ENCODE measurements at places on chromosomes 13 and 19.
A peak's percentile ranks its signal among the peaks of the same experiment; 100 is the strongest.

DNA sequence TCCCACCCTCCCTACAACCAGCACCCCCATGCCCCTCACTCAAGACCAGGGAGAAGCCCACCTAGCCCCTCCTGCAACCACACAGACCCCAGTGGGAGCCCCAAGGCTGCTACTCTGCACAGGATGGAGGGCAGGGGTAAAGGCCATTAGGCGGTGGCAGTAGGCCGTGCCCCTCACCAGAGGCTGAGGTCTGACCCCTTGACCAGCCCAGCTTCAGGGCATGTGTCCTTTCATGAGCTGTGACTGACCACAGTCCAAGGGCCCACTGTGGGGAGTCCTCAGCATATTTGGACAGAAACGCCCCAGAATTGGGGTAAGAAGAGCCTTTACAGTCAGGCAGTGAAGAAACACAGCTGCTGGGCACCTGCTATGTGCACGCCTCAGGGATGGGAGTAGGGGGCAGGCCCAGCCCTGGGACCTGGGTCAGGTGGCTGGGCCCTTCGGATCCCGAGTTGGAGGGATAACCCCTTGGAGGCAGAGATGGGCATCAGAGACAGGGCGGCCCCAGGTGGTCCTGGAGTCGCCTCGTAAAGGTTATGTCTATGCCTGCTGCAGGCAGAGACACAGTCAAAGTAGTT, 1.7 kb upstream of the RPS5 start:
- DNase-seq: no peak

DNA sequence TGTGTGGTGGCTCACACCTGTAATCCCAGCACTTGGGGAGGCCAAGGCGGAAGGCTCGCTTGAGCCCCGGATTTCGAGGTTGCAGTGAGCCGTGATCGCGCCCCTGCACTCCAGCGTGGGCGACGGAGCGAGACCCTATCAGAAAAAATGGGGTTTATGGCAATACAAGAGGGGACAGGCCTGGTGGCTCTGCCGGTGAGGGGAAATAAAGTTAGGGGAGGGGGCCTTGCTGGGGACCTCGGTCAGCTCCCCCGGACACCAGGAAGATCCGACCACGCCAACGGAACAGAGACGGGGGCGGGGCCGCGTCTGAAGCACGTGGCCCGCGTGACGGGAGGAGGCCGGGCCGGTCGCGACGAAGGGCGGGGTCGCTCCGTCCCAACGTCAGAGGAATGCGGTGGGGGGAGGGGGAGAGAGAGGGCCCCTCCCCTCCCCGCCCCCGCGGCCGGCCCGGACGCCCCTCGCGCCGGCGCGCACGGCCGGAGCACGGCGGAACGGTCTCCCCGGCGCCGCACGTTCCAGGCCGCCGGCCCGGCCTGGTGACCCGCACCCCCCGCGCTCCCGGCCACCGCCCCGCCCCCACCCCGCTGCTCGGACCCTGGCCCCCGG, 1.9 kb upstream of the HNRNPL start:
- DNase-seq: peak; percentile 54

- no peak for DNase-seq
Measured at GRCh38 chr19:28334419-28334818, 878.5 kb downstream of the UQCRFS1 start.

DNA sequence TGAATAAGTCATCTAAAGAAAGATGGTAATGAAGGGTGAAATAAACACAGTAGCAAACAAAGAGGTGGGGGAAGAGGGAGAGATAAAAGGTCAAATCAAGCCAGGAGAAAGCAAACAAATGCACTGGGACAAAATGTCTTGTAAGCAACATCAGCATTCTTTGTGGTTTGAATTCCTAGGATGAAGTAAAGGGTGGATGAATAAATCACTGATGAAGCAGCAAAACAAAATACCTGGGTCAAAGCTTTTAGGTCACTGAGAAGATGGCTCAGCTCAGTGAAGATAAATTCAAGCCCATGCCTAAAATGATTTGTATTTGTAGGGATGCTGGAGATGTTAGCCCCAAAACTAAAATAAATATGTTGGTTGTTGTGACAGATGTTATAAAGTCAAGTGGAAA, 86.5 kb upstream of the FBXL3 start:
- no peak for DNase-seq

GRCh38 chr13:105929505-105929904, 606.0 kb downstream of the EFNB2 start:
- no peak for DNase-seq

GRCh38 chr19:13977803-13978202, 25.5 kb downstream of the DCAF15 start:
- no peak for DNase-seq

DNA sequence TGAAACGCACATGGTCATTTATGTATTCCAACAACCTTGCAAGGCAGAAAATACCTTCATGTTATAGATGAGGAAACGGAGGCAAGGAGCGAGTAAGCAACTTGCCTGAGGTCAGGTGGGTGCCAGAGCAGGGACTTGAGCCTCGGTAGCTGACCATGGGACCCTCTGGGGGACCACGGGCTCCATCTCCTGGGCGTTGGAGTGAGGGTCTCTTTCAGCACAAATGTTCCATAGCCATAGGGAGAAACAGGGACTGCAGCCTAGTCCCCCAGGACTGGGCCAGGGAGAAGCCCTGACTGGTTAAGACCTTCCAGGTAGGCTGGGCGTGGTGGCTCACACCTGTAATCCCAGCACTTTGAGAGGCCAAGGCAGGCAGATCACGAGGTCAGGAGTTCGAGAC, 38.4 kb upstream of the ADGRE5 start:
- no peak for DNase-seq

DNA sequence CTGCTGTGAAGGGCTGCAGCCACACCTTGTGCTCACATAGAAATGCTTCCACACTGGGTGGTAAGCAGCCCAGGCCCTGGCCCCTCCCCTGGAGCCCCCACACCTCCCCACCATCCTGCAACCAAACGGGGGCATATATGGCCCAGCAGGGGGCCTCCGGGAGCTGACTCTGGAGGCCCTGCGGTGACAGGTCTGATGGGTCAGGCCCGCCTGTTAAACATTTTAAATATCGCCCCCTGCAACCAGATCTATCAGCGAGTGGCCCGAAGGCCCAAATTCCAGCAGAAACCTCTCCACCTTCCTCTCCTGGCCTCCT, 48.0 kb upstream of the KATNAL1 start:
- no peak for DNase-seq

- peak; percentile 56 for DNase-seq
Measured at GRCh38 chr13:96460609-96461008, 370.7 kb downstream of the HS6ST3 start.

DNA sequence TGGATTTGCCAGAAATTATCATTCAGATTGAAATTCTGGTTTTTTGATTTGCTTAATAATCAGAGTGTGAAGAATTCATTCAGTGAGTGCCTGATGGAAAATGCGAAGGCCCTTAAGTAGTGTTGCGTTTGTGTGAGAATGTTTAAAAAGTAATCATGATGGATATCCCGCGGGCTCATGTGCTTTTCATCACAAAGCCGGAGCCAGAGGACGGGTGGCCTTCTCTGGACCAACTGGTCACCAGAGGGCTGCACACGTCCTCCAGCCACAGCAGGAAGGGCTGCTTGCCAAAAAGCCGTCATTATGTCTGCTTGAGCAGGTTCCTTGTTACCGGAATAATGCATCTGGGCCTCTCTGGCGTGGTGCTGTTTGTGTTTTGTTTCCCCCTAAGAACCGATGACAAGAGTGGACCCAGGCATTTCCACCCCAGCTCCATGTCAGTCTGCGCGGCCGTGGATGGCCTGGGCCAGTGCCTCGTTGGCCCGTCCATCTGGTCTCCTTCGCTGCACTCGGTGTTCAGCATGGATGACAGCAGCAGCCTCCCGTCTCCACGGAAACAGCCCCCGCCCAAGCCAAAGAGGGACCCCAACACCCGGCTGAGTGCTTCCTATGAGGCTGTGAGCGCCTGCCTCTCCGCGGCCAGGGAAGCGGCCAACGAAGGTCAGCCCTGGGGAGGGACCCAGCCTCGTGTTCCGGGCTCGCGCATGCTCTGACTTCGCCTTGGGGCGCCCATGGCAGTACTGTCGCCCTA, 497.7 kb downstream of the MYO16 start:
- no peak for DNase-seq

DNA sequence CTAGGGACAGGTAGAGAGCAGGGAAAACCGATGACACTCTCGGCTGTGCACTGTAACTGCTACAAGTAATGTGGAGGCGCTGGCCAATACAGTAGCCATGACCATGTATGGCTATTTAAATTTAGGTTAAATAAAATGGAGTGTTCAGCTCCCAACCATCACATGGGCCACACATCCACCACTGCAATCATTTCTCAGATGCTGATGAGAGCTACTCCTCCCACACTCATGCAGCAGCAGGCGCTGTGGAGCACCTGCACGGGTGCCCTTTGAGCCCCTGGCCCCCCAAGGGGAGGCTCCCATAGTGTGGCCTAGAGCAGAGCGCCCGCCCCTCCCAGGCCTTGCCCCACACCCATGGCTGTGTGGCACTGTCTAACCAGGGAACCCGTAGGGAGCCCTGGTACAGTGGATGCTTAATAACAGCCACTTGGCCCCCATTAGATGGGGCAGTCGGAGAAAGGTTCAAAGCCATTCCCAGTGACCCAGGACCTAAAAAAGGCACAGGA, 6.0 kb downstream of the ACP4 start:
- peak; percentile 50 for DNase-seq

- no peak for DNase-seq
Measured at GRCh38 chr13:33509642-33510229, 224.2 kb upstream of the STARD13 start.

- peak; percentile 56 for DNase-seq
Measured at GRCh38 chr19:13155472-13156359, 5.5 kb downstream of the IER2 start.

GRCh38 chr13:113460599-113460998, 7.3 kb upstream of the ADPRHL1 start:
- DNase-seq: no peak

- no peak for DNase-seq
Measured at GRCh38 chr13:112851107-112852038, 117.6 kb upstream of the MCF2L start.

All from NCI-H526 (cell line).